Upper lobe of left lung (tissue), 6 donors: ENCODE measurements at places on chromosomes 3 and 15. TPM values are rescaled to one million over a fixed set of nuclear protein-coding genes. Genes with fewer than 3 reads are reported as not detected.

SERPINI2 gene
- 1.5 TPM for total RNA-seq

RASA2 gene
- 16.8 TPM for total RNA-seq

GRCh38 chr3:16599694-16600093 is 5.5 kb downstream of the DAZL start:
- DNase-seq = no peak

SNX4 gene
- total RNA-seq = 41.3 TPM
